ENCODE measurements at places on chromosomes 16 and 17. TPM values are rescaled to one million over a fixed set of nuclear protein-coding genes. Genes with fewer than 3 reads are reported as not detected.

TMEM235 gene
- not detected for total RNA-seq

GP1BA gene
- not detected for total RNA-seq

- DNase-seq, result no peak
Measured at GRCh38 chr17:35998756-35999155, 2.6 kb downstream of the CCL15 start.

- peak; percentile 84 for DNase-seq
Measured at GRCh38 chr16:72561-73548, at the start of gene RHBDF1. Gene RHBDF1, minus strand, starts transcription at chr16:72631. Its CDS starts 7,616 bp downstream, at chr16:65015.

GRCh38 chr16:66898207-66898606, 17.9 kb downstream of the PDP2 start:
- DNase-seq, result no peak

- DNase-seq, result peak; percentile 93
Measured at GRCh38 chr17:76710863-76711611, at the start of gene MXRA7. Gene MXRA7, minus strand, starts transcription at chr17:76710965. Its CDS starts 19 bp downstream, at chr17:76710946.

DNA sequence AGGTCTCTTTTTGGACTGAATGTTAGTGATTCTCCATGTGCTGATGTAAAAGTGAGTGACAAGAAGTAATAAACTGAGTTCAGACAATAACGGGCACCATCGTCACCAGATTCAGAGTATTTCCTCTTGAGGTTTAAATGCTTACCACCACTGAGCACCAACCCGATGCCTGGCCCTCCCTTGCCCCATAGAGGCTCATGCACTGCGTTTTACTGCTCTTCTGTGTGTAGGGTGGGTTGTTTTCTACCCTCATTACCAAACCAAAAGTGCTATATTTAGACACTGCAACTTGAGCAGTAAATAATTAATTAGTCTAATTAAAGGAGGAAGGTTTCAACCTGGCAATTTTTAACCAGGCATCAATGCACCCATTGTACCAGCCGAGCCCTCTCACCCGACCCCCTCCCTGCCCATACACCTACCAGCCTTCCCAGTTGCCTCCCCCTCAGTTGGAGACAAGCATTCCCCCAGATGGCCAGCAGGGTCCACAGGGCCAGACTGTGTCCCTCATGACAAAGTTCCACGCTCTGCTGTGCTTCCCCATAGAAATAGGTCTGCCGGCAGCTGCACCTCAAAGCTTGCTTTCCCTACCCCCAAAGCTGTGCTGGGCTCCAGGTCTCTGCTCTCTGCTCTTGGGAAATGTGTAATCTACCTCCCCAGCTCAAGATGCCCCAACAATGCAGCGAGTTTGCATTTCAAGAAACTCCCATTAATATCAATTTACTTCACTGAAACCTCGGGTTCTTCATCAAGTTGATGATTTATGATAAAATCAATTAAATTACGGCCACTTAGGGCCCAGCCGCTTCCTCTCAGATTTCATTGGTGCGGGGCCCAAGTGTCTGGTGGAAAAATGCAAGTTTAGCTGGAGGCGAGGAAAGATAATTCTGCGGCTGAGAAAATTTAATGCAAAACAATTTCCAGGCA, 16.0 kb downstream of the HOXB4 start:
- no peak for DNase-seq

DNA sequence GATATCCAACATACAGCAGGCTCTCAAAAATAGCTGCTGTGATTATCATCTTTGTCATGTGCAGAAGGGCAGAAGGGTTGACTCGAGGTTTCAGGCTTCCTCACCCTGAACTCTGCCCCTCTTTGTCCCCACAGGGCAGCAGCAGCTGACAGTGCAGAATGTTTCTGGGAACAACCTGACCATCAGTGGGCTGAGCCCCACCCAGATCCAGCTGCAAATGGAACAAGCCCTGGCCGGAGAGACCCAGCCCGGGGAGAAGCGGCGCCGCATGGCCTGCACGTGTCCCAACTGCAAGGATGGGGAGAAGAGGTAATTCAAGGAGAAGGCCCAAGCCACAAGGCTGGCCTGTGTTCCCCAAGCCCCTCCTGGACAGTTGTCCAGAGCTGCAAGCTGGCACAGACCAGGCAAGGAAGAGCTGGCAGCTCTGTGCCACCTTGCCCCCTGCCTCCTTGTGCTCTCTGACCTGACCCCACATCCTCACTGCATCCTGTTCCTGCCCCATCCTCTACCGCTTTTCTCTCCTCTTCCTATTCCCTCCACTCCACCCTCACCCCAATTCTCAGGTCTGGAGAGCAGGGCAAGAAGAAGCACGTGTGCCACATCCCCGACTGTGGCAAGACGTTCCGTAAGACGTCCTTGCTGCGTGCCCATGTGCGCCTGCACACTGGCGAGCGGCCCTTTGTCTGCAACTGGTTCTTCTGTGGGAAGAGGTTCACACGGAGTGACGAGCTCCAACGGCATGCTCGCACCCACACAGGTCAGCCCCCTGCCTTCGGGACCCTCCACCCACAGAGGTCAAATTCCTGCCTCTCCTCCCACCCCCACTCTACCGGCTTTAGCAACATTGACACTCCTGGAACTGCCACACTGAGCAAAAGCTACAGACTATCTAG, 16.3 kb upstream of the PNPO start:
- DNase-seq, result no peak

DNA sequence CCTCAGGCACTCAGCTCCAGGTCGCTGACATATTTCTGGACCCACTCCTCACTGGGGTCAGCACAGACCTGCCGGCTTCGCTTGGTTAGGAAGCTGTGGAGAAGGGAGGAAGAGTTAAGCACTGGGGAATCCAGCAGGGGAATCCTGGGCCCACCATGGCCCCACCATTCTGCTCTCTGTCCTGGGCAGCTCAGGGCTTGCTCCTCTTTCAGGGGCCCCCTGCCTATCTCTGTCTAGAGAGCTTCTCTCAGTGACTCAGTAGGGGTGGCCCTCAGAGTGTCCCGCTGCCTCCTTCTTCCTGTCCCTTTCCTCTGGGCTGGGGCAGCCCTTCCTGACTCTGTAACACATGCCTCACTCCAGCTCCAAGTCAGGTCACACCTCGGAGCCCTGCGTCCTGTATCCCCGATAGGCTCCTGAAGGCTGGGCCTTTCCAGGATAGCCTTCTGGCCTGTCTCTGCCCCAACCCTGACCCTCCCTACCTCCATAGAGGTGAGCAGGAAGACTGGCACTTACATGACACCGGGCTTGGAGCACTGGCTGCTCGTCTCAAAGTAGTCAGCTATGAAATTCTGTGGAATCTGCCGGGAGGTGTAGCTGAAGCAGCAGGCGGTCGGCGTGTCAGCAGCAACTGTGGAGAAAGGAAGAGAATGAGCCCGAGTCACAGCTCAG, 1.1 kb downstream of the CCL3 start:
- DNase-seq, result no peak

DNA sequence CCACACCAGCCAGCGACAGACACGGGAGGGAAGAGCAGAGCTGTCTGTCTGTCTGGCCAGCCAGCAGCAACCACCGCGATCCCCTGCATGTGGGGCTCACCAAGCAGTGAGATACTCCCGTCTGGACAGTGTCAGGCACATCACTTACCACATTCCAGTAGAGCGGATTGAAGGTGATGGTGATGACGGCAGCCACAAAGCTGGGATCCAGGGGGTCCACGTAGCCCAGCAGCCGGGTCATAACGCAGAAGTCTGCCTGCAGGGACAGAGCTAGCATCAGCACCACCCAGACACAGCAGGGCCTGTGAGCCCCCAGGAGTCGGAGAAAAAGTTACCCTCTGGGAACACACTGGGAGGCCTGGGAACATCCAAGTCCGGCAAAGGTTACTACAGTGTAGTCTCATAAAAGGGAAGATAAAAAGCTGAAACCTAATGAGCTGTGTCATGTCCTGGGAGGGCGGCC, 14.7 kb downstream of the PEMT start:
- DNase-seq, result no peak
